NCI-H2081 treated with DMSO at 0.1 percent for 48 hours (cell line): ENCODE measurements at places on chromosomes 12 and 14.

GRCh38 chr12:224330-224729 is 10.4 kb upstream of the SLC6A12 start:
- DNase-seq = no peak

GRCh38 chr12:98492580-98493140 is 22.7 kb upstream of the TMPO start:
- DNase-seq = no peak

DNA sequence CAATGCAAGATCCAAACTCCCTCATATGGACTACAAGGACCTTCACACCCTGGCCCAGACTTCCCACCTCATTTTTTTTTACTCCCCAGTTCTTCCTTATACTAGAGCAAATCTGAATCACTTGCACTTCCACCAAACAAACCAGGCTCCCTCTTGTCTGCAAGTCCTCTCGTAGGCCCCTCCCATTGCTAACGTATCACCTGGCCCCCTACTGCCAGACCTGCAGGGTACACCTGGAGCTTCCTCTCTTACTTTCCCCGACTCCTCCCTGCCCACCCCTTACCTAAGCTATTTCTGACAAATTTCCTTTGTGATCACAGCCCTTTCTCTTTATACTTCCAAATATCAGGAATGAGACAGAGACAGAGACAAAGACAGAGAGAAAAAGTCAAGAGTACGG is 463.9 kb downstream of the GALC start:
- DNase-seq = no peak

DNA sequence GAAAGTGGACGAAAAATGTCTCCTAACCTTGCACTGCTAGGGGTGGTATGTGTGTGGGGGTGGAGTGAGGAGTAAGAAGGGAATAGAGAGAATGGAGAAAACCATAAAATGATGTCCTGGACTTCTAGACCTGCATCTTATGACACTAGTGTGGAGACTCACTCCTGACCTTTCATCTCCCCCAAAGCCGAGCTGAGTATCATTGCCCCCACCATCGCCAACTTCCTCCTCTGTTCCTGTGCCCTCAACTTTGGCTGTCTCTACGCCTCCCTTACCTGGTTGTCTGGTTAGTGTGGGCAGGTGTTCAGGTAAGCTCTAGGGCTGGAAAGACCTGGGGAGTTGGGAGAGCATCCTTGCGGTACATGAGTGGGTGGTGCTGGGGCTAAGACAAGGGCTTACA is 4.5 kb upstream of the KLHL33 start:
- no peak for DNase-seq

DNA sequence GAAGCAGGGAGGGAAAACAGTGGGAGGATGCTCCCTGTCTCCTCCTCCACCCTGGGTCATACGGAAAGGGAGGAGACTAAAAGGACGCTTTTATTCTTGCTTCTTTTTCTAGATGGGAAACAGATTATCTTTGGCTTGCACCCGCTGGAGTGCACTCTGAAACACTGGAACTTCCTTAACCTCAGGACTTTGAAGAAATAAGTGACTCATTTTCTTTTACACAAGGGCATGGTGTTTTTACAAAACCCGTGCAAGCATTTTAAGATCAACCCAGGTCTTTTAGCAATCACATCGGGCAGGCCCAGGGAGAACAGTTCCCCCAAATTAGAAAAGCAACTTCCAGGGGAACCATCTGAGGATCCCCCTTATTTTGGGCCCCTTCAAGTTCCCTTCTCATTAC is 80.9 kb upstream of the TSPAN11 start:
- no peak for DNase-seq

- DNase-seq = no peak
These were observed 42.0 kb downstream of the AREL1 start for GRCh38 chr14:74670726-74671411.

DNA sequence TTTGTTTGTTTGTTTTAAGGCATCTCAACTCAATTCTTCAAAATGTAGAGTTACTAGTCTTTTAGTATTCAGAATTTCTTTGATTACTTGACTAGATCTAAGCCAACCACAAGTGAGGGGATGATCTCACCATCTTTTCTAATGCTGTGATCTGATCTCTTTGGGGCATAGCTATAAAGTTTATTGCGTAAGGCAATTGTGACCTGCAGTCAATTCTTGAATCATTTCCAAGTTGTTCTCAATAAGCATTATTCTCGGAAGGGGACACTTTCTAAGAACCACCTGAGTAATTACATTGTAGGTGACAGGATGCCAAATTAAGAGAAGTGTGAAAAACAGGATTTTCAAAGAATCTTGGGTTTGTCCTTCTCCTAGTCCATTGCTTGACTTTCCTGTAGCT is 13.1 kb downstream of the DACT1 start:
- no peak for DNase-seq

DNA sequence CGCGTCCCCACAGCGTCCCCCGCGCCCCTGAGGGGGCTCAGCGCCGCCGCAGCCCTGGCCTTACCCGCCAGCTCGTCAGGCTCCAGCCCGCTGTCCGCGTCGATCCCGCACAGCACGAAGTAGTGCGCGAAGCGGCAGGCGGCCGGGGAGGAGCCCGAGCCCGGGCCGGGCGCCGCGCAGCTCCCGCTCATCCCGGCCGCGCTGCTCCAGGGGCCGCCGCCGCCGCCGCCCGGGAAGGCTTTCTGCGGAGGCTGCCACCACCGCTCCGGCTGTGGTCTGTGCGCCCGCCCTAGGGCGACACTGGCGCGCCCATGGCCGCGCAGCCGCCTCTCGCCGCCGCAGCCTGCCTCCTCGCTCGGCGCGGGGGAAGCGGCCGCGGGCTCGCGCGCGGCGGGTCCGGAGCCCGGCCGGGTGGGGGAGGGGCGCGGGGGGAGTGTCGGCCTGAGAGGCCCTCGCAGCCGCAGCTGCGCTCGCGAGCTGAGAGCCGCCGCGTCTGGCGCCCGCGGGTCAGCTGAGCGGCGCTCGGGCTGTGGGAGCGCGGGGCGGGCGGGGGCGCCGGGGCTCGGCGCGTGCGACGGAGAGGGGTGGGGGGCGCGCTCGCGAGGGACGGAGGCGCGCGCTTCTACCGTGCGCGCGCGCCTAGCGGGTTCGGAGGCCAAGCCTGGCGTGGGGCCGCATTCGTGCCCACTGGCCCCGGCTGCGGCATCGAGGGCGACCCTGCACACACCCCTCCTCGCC is at the start of gene DENND5B:
Gene DENND5B, minus strand, starts transcription at position 495 of the 738 bp plus-strand sequence. Its CDS starts 304 bp downstream, at position 191.
- no peak for DNase-seq

- no peak for DNase-seq
These were observed 81.7 kb downstream of the CRADD start for GRCh38 chr12:93758801-93759373.

DNA sequence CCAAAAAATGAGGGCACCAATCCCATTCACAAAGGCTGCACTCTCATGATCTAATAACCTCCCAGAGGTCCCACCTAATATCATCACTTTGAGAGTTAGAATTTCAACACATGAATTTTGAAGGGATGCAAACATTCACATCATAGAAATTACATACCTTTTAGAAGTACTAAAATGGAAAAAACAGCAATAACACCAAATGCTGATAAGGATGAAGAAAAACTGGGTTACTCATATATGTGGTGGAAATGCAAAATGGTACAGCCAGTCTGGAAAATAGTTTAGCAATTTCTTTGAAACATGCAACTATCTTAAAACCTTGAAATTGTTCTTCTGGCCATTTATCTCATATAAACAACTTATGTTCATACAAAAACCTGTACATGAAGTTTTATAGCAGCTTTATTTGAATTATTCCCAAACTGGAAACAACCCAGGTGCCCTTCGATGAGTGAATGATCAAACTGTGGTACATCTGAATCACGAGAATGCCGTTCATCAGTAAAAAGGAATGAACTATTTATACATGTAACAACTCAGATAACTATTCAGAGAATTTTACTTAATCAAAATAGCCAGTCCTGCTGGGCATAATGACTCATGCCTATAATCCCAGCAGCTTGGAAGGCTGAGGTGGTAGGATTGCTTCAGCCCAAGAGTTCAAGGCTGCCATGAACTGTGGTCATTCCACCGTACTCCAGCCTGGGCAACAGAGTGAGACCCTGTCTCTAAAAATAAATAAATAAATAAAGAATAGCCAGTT is 109.4 kb upstream of the SSTR1 start:
- DNase-seq = no peak

DNA sequence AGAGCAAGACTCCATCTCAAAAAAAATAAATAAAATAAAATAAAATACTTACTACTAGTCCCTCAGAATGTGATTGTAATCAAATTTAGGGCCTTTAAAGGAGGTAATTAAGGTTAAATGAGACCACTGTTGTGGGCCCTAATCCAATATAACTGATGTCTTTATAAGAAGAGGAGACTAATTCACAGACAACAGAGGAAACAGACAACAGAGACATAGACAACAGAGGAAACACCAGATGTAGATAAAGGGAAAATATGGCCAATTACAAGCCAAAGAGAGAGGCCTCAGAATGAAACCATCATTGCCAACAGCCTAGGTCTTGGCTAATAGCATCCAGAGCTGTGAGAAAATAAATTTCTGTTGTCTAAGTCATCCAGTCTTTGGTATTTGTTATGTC is 669.0 kb upstream of the FOXG1 start:
- DNase-seq = no peak

- no peak for DNase-seq
These were observed 356.8 kb downstream of the ALG10 start for GRCh38 chr12:34379142-34379541.

- no peak for DNase-seq
These were observed 280.3 kb downstream of the BCAT1 start for GRCh38 chr12:24668563-24668962.

DNA sequence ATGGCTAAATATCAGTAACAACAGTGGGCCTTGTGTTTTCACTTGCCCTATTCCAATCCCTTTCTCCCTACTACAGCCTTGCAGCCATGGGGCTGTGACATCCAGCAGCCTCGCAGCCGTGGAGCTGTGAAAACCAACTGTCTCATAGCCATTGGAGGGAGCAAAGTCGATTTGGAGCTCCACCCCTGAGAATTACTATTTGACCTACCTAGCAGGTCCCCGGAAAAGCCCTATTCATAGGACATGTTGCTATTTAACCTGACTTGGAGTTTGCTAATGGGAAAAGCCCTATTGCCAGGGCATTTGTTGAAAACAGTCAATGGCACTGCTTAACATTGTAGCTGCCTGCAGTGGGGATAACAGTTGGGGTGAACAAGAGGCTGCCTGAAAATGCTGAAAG is 33.3 kb downstream of the ERG28 start:
- DNase-seq = no peak

- DNase-seq = no peak
These were observed 25.1 kb downstream of the MOK start for GRCh38 chr14:102279688-102280348.

GRCh38 chr12:108374596-108375320 is 35.6 kb upstream of the CMKLR1 start:
- DNase-seq = no peak

- DNase-seq = no peak
These were observed 23.8 kb upstream of the PHLDA1 start for GRCh38 chr12:76055393-76055792.

GRCh38 chr14:50501642-50502041 is 30.7 kb downstream of the MAP4K5 start:
- no peak for DNase-seq

- no peak for DNase-seq
These were observed 2.7 kb upstream of the NFKBIA start for GRCh38 chr14:35407306-35407630.

DNA sequence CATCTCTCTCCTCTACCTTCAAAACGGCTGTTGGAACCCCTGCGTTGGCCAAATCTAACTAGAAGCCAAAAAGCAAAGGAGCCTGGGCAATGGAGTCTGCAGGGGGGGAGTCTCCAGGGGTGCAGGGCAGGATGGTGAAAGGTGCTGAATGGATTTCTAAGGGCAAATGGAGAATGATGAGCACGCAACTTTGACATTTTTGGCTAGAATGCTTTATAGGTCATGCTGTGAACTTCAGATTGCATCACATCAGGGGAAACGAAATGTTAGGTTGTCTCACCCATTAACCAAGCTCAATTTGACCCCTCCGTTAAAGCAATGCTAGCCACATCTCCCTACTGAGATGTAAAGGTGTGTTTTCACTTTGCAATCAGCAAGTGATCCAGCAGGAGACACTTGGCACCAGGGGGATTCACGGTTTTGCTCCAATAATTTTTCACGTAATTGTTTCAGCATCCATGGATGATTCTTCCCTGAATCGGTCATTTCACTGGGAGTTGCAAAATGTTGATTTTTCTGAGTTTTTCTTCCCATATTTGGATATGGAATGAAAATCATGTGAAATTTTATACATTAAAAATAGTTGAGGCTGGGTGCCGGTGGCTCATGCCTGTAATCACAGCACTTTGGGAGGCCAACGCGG is 78.0 kb upstream of the MDM1 start:
- DNase-seq = no peak

GRCh38 chr12:105192624-105193225 is 43.2 kb downstream of the APPL2 start:
- no peak for DNase-seq

GRCh38 chr14:70086685-70087379 is 101.9 kb downstream of the SLC8A3 start:
- no peak for DNase-seq

DNA sequence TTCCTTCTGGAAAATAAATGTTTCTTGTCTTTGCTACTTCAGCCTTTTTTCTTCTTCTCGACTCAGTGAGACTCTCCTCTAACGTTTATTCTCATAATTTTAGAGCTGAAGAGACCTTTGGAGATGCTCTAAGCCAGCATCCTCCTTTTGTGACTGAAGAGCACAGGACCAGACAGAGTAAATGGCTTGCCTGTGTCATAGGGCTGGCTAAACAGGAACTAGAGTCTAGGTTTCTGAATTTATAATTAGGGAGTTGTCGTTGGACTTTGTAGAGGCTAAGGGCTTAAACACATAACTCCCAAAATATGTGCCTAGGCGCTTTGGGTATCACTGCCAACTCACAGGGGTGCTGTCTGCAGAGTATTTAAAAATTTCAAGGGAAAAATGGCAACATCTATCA is 98.5 kb downstream of the FGD4 start:
- DNase-seq = no peak

- no peak for DNase-seq
These were observed 679 bp upstream of the SAV1 start for GRCh38 chr14:50668826-50669143.

GRCh38 chr12:127381043-127381668 is 885.8 kb upstream of the TMEM132C start:
- peak; percentile 23 for DNase-seq

DNA sequence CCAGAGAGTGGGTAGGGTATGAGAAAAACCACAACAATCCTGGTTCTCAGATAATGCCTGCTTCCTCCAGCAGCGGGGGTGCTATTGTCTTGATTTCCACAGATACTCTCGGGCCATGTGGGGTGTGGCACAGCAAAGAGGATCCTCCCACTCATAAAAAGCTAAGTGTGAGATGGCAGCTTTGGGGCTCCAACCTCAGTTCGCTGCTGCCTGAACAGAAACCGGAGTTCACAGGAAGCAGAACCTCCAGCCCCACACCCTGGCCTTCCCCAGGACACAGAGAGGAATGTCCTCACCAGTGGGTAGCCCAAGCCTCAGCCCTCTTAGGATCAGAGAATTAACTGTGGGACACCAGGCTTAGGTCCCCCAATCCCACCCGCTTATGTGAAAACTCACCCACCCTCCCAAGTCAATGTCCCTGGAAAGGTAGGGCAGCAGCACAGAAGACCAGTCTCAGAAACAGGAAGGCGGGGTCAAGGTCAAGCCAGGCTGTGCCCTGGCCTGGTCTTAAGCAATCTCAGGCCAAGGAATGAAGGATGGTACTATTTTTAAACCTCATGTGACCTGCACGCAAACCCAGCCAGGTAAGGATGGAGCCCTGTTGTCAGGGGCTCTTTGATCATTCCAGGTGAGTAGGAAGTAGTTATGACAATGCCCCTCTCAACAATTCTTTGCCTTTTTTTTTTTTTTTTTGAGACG is 9.0 kb downstream of the KCTD10 start:
- DNase-seq = no peak

- DNase-seq = no peak
These were observed 22.9 kb upstream of the TCL1B start for GRCh38 chr14:95663226-95663797.
